ENCODE measurements at places on chromosomes 4 and X.

DNA sequence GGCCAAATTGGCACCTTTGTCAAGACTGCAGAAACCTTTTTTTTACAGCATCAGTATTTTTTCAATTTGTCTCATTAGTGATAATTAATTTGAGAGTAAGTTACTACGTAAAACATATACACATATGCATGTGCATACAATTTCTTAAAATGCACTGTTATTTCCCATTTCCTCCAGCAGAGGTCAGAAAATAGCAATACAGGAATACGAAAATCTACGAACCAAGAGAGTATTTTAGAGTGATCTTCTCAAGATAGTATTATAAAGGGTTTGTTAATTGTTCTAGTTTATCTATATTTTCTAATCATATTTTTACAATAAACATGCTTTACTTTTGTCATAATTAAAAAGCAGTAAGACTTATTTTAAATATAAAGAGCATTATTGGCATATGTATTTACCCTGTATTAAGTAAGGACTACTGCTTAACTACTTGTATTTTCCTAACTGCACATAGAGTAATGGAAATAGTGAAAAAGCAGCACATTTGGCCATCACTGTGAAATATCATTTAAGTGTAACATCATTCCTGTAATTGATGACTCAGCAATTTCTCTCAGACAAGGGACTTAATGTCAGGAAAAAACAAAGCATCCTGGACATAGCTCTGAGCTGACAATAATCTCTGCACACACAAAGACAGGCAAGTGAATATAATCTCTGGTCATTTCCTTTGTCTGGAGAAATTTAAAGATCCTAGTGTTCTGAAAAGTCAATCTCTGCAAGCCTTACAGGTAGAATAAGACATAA lies 45.6 kb downstream of the MAOB start:
- no peak overlapping the region for H3K4me3 ChIP-seq
- no peaks in the 10 kb centered on the region for H3K36me3 ChIP-seq
- no peak for DNase-seq
- H3K4me1 ChIP-seq, result no peaks in the 10 kb centered on the region
- H3K27me3 ChIP-seq, result no peaks in the 10 kb centered on the region

DNA sequence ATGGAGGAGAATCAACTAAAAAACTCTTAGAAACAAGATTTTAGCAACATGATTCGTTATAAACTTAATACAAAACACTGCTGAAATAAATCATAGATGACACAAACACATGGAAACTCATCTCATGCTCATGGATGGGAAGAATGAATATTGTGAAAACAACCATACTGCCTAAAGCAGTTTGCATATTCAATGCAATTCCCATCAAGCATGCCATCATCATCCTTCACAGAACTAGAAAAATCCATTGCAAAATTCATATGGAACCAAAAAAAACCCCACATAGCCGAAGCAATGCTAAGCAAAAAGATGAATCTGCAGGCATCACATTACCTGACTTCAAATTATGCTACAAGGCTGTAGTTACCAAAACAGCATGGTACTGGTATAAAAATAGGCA lies 1015.8 kb upstream of the GRIA3 start:
- no peaks in the 10 kb centered on the region for H3K27me3 ChIP-seq
- H3K36me3 ChIP-seq, result no peaks in the 10 kb centered on the region
- no peak overlapping the region for H3K27ac ChIP-seq
- H3K4me3 ChIP-seq, result no peak overlapping the region

- H3K4me3 ChIP-seq, result no peak overlapping the region
- H3K27ac ChIP-seq, result no peak overlapping the region
- no peaks in the 10 kb centered on the region for H3K27me3 ChIP-seq
- DNase-seq, result no peak
Observed at GRCh38 chr4:86818841-86819240, 30.3 kb downstream of the SLC10A6 start.

- peaks cover 46% of the 10 kb centered on the region for H3K27me3 ChIP-seq
- peak; percentile 19 for DNase-seq
- peaks cover 9% of the 10 kb centered on the region for H3K4me1 ChIP-seq
Observed at GRCh38 chrX:54495814-54496516, at the start of gene FGD1. Gene FGD1, minus strand, starts transcription at chrX:54496234. Its CDS starts 802 bp downstream, at chrX:54495432.

GRCh38 chr4:6969826-6970800 lies 60.5 kb downstream of the TBC1D14 start:
- H3K36me3 ChIP-seq, result peaks cover 39% of the 10 kb centered on the region
- no peak for DNase-seq
- no peaks in the 10 kb centered on the region for H3K27me3 ChIP-seq
- peak overlapping the region; percentile 19 for H3K27ac ChIP-seq

GRCh38 chr4:28233724-28234123 lies 1373.1 kb downstream of the STIM2 start:
- no peaks in the 10 kb centered on the region for H3K36me3 ChIP-seq
- H3K4me3 ChIP-seq, result no peak overlapping the region
- H3K27me3 ChIP-seq, result no peaks in the 10 kb centered on the region
- H3K4me1 ChIP-seq, result no peaks in the 10 kb centered on the region
- no peak overlapping the region for H3K27ac ChIP-seq

GRCh38 chr4:111113591-111113990 lies 490.7 kb upstream of the PITX2 start:
- H3K27me3 ChIP-seq, result no peaks in the 10 kb centered on the region
- no peaks in the 10 kb centered on the region for H3K4me1 ChIP-seq
- H3K4me3 ChIP-seq, result no peak overlapping the region
- DNase-seq, result no peak
- no peaks in the 10 kb centered on the region for H3K36me3 ChIP-seq
- H3K27ac ChIP-seq, result no peak overlapping the region

GRCh38 chr4:88356771-88357170 lies 21.9 kb upstream of the HERC6 start:
- no peaks in the 10 kb centered on the region for H3K36me3 ChIP-seq
- no peak overlapping the region for H3K27ac ChIP-seq
- DNase-seq, result no peak
- H3K4me3 ChIP-seq, result no peak overlapping the region
- no peaks in the 10 kb centered on the region for H3K27me3 ChIP-seq

DNA sequence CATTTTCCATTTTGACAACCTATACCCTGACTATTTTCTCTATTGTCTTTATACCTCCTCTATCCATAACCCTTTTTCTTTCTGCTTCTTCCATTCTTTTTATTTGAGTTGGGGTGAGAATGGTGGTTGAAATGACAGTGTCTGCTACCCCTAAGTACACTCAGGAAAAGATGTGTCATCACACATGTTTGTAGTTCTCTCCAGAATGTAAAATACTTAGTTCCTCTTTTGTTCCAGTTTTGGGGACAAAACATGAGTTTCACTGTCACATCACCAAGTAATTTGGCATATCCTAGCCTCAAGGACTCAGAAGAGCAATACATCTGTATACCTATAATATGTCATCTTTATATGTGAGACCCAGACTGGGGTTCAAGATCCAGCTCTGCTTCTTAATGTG lies 90.3 kb downstream of the COMMD8 start:
- no peak for DNase-seq
- H3K4me1 ChIP-seq, result no peaks in the 10 kb centered on the region
- no peak overlapping the region for H3K4me3 ChIP-seq
- H3K36me3 ChIP-seq, result no peaks in the 10 kb centered on the region

GRCh38 chrX:74162199-74162598 lies 141.8 kb upstream of the ZCCHC13 start:
- H3K27ac ChIP-seq, result no peak overlapping the region
- H3K4me1 ChIP-seq, result peaks cover 4% of the 10 kb centered on the region
- peaks cover 3% of the 10 kb centered on the region for H3K36me3 ChIP-seq

- peak overlapping the region; percentile 100 for H3K4me3 ChIP-seq
- peak overlapping the region; percentile 99 for H3K27ac ChIP-seq
- peaks cover 74% of the 10 kb centered on the region for H3K4me1 ChIP-seq
- H3K27me3 ChIP-seq, result no peaks in the 10 kb centered on the region
- H3K36me3 ChIP-seq, result peaks cover 30% of the 10 kb centered on the region
- DNase-seq, result no peak
Observed at GRCh38 chr4:82428526-82428968, 1.7 kb downstream of the HNRNPDL start.

DNA sequence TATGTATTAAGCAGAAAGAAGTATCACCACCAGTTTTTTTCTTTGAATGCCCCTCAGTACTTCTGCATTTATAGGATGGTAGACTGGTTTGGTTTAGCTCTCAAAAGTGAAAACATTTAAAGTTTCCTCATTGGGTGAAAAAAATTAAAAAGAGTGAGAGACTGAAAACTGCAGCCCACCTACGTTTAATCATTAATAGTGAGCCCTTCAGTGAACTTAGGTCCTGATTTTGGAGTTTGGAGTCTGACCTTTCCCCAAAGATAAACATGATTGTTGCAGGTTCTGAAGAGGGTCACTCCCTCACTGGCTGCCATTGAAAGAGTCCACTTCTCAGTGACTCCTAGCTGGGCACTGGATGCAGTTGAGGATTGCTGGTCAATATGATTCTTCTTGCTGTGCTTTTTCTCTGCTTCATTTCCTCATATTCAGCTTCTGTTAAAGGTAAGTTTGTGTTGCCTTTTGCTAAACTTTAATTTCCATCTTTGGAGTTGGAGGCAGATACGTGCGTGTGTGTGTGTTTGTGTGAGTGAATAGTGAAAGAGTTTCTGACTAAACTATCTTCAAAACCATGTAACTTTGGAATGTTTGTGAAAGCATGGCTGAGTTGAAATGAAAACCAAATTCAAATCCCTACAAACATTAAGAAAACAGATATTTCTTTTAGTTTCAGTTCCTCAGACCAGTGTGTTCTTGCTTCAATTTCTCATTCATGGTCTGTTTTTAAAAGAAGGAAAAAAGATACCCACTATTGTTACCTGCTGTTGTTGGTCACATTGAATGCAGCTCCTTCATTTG lies at the start of gene MTTP:
Gene MTTP, plus strand, starts transcription at position 295 of the 795 bp plus-strand sequence. Its CDS starts 86 bp downstream, at position 381.
- H3K27ac ChIP-seq, result no peak within 1 kb of the TSS
- no peaks in the 10 kb centered on the region for H3K36me3 ChIP-seq
- H3K4me1 ChIP-seq, result no peaks in the 10 kb centered on the region

DNA sequence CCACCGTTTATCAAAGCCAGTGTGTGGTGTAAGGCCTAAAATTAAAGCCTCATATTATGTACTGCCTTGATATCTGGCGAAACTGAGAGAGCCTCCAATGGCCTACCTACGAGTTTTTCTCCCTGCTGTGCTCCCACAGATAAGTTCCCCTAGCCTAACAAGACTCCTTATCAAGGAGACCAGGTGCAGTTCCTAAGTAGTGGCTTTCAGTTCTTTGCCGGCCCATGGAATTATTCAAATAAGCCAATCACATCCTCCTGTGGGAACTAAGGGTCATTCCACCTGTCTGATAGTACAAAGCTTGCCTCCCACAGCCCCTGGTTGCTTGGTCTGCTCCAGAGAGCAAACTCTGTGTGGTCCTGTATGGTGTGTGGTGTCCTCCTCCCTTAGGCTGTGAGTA lies 99.8 kb upstream of the TEX13C start:
- no peak overlapping the region for H3K4me3 ChIP-seq
- no peaks in the 10 kb centered on the region for H3K36me3 ChIP-seq
- H3K4me1 ChIP-seq, result no peaks in the 10 kb centered on the region
- no peaks in the 10 kb centered on the region for H3K27me3 ChIP-seq

DNA sequence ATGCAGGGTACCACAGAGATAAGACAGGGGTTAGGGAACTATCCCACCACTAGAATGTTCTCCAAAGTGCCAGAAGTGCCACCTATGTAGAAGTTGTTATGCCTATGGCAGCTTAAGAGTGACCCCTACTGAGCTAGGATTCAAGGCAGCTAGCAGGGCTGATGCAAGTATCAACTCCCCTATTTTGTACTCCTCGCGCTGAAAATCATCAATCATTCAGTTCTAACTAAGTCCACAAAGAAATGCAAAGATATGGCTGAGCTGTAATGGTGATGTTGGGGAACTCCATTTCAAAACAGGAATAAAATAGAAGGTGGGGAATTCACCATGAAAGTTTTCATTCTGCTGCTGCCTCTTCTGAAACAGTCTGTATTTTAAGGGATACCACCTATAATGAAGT lies 13.8 kb downstream of the ACSL4 start:
- no peaks in the 10 kb centered on the region for H3K36me3 ChIP-seq
- H3K4me1 ChIP-seq, result peaks cover 12% of the 10 kb centered on the region
- no peak overlapping the region for H3K27ac ChIP-seq
- no peaks in the 10 kb centered on the region for H3K27me3 ChIP-seq

DNA sequence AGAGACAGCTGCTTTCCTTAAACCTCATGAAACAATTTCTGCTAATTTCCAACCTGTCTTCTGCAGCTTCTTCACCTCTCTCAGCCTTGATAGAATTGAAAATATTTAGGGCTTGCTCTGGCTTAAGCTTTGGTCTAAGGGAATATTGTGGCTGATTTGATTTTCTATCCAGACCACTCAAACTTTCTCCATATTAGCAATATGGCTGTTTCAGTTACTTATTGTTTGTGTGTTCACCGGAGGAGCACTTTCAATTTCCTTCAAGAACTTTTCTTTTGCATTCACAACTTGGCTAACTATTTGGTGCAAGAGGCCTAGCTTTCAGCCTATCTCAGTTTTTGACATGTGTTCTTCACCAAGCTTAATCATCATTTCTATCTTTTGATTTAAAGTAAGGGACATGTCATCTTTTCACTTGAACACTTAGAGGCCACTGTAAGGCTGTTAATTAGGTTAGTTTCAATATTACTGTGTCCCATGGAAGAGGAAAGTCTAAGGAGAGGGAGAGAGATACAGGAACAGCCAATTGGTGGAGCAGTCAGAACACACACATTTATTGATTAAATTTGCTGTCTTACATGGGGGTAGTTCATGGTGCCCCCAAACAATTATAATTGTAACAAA lies 213.2 kb downstream of the RASL11B start:
- no peak overlapping the region for H3K4me3 ChIP-seq
- no peaks in the 10 kb centered on the region for H3K27me3 ChIP-seq
- peaks cover 9% of the 10 kb centered on the region for H3K36me3 ChIP-seq
- DNase-seq, result no peak

DNA sequence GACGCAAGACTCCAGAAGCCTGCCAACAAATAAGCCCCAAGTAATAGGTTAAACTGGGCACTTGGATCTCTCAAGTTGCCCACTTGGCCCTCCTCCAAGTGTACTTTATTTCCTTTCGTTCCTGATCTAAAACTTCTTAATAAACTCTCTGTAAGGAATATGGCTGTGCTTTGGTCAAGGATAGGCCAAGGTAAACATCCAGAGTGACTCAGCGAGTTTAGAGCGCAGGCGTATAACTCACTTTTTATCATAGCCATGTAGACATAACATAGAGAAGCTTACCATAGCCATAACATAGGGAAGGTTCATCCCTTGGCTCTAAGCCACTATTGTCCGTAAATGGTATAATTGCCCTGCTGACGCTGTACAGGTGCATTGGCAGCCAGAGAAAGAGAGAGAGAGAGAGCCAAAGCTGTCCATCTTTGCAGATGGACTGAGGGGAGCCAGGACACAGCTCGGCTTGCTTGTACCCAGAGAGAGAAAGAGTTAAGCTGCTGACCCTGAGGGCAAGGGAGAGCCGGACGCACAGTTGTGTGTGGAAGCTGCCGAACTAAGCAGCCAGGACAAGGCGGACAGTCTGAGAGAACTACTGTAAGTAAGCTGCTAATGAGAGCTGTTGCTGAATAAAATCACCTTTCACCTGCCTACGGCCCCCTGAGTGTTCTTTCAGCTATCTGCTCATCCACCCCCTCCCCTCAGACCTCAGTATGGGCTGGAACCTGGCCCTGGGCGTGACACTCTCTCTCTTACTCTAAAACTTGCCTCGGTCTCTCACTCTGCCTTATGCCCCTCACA lies 1.8 kb downstream of the TLR1 start:
- no peak overlapping the region for H3K27ac ChIP-seq
- H3K4me1 ChIP-seq, result peaks cover 51% of the 10 kb centered on the region
- peaks cover 59% of the 10 kb centered on the region for H3K36me3 ChIP-seq
- no peak for DNase-seq

- H3K4me1 ChIP-seq, result no peaks in the 10 kb centered on the region
- no peaks in the 10 kb centered on the region for H3K36me3 ChIP-seq
- H3K4me3 ChIP-seq, result no peak overlapping the region
- no peak overlapping the region for H3K27ac ChIP-seq
- DNase-seq, result no peak
Observed at GRCh38 chr4:162274354-162274753, 110.6 kb upstream of the FSTL5 start.

- no peak overlapping the region for H3K4me3 ChIP-seq
- H3K27me3 ChIP-seq, result no peaks in the 10 kb centered on the region
- H3K36me3 ChIP-seq, result no peaks in the 10 kb centered on the region
- no peaks in the 10 kb centered on the region for H3K4me1 ChIP-seq
Observed at GRCh38 chrX:139795196-139795595, 87.2 kb upstream of the MCF2 start.
